ENCODE measurements at places on chromosomes 3 and 15. TPM values are rescaled to one million over a fixed set of nuclear protein-coding genes. Genes with fewer than 3 reads are reported as not detected.

EPB42 gene
- polyA plus RNA-seq: 0.03 TPM

LRRC31 gene
- not detected for polyA plus RNA-seq

DNA sequence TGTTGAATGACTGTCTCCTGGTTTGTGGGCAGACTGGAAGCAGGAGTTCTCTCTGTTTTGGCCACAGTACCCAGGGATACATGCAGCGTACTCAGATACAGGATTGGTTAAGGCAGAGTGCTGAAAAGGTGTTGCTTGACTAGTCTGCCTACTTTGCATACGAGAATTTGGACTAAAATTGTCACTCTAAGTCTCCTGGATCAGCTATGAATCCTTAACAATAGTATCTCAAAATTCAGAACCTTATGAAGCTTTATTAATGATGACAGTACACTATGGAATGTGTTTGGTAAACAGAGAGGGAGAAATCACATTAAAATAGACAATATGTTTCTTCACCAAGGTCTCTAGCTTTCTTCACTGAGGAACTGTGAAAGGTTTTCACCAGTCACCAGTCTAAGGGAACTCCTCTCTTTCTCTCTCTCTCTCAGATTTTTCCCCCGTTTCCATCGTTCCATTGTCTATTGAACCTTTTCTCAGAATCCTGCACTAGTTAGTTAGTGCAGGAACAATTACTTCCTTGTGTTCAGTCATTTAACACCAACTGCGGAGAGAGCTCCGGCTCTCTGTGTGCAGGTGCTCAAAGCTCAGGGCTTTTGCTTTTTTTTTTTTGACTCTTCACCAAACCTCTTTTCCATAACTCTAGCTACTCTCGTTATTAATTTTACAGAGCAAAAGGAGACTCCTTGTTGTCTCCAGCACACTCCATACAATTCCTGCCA, 85.9 kb upstream of the FNDC3B start:
- no peak for DNase-seq

- DNase-seq: no peak
These were observed 51.6 kb upstream of the ABHD17C start for GRCh38 chr15:80643431-80643951.

DNA sequence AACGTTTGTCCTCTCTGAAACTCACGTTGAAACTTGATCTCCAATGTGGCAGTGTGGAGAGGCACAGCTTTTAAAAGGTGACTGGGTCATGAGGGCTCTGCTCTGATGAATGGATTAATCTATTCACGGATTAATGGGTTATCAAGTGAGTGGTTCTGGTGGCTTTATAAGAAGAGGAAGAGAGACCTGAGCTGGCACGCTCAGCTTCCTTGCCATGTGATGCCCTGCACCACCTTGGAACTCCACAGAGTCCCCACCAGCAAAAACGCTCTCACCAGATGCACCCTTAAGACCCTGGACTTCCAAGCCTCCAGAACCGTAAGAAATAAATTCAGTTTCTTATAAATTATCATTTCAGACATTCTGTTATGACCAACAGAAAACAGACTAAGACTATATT, 2.6 kb downstream of the PPP1R2 start:
- DNase-seq: no peak

GRCh38 chr3:28218071-28218916, 23.1 kb upstream of the CMC1 start:
- no peak for DNase-seq

DNA sequence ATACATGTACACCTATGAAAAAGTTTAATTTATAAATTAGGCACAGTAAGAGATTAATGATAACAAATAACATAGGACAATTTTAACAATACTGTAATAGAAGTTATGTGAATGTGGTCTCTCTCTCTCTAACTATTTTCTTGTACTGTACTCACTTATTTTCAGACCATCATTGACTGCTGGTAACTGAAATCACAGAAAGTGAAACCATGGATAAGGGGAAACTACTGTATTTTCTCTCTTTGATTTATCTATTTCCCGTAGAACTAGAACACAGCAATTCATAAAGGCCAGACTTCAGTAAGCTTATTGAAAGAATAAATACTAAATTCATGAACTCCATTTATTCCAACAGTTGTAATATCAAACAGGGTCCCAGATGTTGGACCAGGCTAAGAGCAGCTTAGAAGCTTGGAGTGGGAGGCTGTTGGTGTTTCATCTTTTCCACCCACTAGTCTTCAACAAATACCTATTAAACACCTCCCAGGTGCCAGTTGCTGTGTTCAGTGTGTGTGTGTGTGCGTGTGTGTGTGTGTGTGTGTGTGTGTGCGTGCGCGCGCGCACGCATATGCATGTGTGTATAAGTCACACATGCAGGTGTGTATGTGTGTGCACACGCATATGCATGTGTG, 235.4 kb downstream of the FOXP1 start:
- no peak for DNase-seq

DNA sequence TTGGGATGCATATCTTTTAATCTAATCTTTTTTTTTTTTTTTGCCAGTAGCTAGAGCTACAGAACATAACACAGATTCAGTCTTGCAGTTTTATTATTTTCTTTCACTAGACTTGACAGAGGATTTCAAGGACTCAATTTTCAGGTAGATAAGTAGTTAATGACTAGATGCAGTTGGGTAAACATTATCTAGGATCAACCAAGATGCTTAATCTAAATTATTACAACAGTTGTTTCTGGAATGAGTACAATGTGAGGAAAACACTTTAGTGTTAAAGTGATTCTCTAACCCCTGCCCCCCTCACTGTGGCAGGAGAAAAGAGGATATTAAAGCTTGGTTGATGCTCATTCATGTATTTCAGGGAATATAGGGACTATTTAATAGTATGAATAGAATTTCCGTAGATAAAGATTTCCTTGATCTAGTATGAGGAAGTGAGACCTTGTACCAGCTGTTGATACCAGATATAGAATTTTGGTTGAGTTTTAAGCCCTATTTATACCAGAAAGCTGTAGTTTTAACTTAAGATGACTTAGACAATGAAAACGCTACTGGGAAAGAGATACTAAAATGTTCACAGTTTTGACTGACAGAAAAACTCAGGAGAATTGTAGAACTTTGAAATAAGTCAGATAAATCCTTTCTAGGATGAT, 389.0 kb upstream of the C2CD4B start:
- DNase-seq: no peak

Data from heart right ventricle (tissue), 16 donors.